ENCODE measurements at places on chromosomes 5 and 9.

DNA sequence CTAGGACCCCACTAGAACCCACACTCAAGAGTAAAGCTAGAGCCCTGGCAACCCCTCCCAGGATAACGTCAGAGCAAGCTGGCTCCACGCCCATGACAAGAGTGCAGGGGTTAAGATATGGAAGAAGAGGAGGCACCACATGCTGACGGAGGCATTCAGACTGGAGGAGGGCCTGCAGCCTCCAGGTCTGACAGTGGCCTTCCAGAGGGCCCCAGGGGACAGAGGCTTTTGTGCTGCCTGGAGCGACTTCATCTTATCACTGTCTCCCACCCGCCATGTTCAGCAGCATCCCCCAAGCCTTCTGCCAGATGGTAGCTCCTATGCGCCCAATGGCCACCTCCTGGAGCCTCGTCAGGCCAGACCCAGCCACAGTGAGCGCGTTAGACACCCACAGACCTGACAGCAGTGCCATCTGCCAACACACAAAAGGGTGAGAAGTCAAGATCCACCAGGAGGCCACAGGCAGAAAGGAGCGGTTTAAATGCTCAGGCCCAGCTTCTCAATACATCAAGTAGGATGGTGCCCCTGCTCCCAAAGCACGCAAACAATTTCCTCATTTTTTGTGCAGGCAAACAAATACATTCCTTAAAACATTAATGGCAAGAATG lies 65.8 kb downstream of the C5orf15 start:
- no peak for DNase-seq

- DNase-seq: no peak
Observed at GRCh38 chr5:138468966-138469539, 3.8 kb downstream of the EGR1 start.

DNA sequence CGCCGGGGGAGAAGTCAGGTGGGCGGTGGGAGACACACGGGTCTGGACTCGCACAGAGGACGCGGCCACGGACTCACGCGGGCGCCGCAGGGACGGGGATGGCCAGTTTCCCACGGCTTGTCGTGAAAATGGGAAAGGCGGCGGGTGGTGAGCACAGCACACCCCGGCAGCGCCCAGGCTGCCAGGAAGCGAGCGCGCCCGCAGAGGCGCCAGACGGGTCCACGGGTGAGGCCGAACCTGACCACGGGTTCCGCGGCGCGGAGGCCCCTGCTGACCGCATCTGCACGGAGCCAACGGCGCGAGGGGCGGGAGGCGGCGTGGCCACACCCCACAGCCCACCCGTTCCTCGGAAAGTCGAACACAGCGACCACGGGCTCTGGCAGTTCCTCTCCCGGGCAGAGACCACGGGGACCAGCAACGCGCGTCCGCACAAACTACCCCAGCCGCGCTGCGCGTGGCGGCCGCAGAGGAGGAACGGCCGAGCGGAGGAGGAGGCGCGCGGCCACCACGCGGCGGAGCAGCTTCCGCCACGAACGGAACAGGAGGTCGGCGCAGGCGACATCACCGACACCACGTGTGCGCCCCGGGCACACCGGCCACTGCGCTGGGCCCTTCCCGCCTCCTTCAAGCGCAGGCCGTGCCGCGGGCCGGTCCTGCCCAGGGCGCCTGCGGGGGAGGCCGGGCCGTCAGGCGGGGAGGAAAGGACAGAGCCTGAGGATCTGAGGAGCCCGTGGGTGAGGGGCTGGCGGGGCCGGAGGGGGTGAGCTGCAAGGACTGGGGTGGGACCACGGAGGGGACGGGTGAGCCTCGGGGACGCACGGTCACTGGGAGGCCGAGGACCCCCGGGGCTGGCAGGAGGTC lies 5.6 kb downstream of the EXD3 start:
- DNase-seq: peak; percentile 9

- DNase-seq: no peak
Observed at GRCh38 chr5:139473105-139473504, 2.3 kb downstream of the SMIM33 start.

GRCh38 chr5:78566747-78567425 lies 81.7 kb downstream of the LHFPL2 start:
- DNase-seq: no peak

DNA sequence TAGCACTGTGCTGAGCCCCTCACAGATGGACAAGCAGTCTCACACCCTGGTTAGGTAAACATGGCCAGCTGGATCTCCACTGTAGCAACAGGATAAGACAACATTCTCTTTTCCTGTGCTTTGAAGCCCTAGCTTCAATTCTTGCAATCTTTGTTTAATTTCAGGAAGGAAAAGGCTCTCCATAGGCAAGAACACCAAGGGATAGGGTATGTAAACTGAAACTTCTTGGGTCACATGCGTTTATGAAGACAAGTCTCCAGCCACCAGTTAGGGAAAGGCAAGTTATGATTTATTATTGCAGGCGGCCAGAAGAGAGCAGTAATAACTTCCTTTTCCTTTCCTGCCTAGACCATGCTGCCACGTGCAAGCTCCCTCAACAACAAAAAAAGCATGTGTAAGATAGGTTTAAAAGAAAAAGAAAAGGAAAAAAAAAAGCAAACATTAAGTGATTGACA lies 50.1 kb upstream of the POU5F2 start:
- DNase-seq: no peak

DNA sequence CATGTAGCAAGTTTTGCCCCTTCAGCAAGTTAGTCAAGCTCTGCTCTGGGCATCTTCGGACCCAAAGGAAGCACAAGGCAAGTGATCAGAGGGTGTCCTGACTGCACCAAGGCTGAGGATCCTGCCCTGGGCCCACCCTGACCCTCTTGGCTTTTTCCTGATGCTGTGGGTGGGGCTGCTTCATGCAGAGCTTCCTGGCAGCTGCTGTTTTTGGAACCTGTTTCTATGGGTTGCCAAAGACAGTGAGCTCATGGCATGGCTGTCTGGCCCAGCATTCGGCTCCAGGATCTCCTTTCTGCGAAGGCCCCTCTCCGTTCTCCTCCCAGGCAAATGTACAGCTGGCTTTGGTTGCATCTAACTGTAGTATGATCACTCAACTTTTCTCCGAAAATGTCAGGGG lies 497.9 kb downstream of the ARHGEF28 start:
- no peak for DNase-seq
